ENCODE measurements at places on chromosomes 13 and 19.

GRCh38 chr13:45411221-45411620 is 7.0 kb downstream of the SLC25A30 start:
- DNase-seq = no peak

GRCh38 chr13:33188093-33188882 is 97.3 kb downstream of the STARD13 start:
- DNase-seq = no peak

DNA sequence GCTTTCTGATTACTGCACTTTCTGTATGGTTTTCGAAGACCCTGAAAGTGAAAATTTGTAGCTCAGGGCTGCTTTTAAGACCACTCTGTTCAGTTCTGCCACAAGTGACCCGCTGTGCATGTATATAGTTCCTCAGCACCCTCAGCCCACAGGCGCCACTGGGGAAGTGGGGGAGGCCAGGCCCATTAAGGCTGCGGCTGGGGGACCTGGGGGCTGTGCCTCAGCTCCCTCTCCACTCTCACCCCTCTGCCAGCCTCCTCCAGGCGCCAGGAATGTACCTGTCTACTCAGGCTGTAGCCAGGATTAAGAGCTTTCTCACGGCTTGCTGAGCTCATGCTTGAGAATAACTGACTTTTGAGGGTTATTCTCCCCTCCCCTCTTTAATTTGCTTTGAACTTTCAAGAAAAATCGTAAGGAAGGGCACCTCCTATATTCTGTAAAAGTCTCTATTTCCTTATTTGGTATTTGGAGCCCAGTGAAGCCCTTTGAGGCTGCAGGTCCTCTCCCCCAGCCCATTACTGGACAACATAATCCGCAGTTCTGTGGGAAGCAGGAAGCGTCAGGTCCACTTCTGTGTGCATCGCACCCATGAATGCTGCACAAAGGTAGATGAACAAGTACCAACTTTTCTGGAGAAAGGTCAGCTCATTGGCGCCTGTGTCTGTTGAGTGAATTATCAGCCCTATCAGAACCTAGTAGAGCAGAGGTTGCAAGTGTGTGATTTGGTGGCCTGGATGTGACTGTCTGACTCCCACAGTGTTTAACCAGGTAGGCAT is 29.6 kb downstream of the GJA3 start:
- DNase-seq = no peak

- DNase-seq = no peak
These were observed 25.2 kb upstream of the KCTD4 start for GRCh38 chr13:45226024-45226423.

GRCh38 chr19:6274756-6275155 is 5.0 kb downstream of the MLLT1 start:
- DNase-seq = no peak
